ENCODE measurements at places on chromosomes 12 and 14. TPM values are rescaled to one million over a fixed set of nuclear protein-coding genes. Genes with fewer than 3 reads are reported as not detected.

DNA sequence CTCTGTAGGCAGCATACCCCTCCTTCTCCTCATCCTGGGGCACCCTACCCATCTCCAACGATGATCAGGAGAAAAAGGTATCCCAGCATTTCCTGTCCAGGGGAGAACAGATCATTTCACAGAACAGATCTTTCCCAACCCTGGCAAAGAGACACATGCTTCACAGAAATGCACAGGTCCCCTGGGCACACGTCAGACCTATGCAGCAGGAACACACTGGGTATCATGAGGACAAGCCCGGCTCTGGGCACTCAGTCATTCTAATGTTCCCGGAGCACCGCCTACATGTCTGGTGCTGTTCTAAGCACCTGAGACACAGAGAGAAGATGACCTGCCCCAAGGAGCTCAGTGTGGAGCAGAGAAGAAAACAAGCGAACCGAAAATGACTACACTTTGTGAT lies 56.2 kb downstream of the ACTN1 start:
- no peak for DNase-seq

DNA sequence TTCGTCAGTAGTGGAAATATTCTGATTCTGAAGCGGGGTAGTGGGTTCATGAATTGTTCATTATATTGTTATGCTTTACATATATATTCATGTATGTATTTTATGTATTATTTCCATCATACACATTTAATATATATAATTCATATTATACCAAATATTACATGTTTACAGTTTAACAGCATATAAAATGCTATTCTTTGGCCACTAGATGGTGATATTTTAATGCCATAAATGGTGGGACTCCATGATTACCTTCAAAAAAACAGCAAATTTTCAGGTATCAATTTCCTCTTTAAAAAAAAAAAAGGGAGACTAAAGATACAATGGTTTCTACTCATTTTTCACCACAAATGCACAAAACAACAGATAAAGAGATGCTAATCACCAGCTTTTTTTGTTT lies 41.0 kb downstream of the BDKRB1 start:
- DNase-seq = no peak

The CCDC177 gene
- total RNA-seq = 0.29 TPM

DNA sequence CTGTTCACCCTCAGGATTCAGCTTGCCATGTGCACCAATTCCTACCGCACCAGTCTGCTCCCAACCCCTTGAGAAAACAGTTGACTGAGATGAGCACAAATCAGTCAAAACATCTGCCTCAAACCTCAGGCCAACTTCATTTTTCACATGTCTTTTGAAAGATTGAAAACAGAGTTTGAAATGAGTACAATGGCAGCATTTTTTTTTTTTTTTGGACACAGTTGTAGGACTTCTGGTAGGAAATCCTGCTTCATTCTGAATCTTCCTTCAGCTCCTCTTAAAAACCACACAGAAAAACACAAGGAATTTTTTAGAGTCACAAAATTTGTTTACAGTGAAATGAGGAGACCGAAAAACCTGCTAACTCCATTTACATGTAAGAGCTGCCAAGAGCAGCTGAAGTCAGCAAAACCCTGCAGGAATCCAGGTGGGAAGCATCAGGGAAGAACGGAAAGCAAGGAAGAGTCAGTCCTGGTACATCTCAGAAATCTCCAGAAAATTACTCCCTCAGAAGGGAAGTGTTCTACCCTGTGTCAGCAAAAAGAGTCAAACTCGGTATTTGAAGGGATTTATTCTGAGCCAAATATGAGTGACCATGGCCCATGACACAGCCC lies 100.3 kb upstream of the TMTC1 start:
- DNase-seq = no peak

DNA sequence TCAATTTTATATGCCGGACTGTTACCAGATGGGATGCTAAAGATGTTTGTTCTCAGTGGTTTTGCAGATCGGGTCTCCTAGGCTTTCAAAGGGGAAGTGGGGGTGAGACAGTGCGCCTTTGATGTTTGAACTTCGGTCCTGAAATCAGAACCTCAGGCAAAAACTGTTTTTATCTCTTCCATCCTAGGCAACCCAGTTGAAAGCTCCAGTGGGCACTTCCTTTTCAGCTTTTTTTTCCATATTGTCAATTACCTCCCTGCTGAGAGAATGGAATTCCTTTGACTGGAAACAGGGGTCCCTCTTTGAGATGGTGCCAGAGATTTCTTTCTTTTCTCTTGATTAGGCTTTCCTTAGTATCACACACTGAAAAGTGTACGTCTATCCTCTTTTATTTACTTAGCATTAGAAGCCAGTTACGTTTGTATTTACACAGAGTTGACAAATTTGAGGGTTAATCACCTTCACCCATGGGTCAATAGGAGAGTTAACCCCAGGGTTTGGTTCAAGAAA lies 40.0 kb downstream of the NUAK1 start:
- DNase-seq = no peak

GRCh38 chr14:95236221-95236620 lies 78.9 kb upstream of the DICER1 start:
- no peak for DNase-seq

The C1S gene
- 959 TPM for total RNA-seq

- DNase-seq = no peak
Measured at GRCh38 chr12:132506328-132507160, 16.6 kb downstream of the FBRSL1 start.

DNA sequence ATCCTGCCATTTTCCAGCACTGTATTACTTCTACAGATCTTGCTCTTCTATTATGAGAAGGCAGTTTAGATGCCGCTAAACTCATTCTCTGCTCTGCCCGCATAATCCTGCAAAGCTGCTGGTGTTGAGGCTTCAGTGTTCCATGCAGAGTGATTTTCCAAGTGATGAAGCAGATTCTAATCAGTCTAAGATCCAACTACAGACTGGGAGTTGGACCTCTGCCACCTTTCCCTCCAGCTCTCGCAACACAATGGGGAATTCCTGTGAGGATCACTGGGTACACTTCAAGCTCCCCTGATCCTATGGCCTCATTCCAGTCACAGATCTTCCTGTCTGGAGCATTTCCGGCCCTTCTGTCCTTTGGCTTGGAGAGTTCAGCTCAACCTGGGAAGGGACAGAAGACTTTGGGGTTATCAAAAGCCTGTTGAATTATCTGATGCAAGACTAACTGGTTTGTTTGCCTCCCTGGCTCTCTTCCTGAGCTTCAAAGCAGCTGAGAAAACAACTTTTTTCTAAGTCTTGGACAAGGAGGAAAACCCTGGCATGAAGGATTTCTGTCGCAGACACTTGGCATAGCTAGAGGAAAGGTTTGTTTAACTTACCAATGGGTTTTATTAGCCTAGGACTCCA lies 333.9 kb downstream of the ZFP36L1 start:
- DNase-seq = peak; percentile 61

All from breast epithelium (tissue), 4 donors.